SW 1271 (cell line): ENCODE measurements at places on chromosomes 6 and 20.

- peak; percentile 54 for DNase-seq
Measured at GRCh38 chr20:3786126-3786484, 435 bp downstream of the CENPB start.

- no peak for DNase-seq
Measured at GRCh38 chr6:57257911-57258541, 35.9 kb upstream of the RAB23 start.

- DNase-seq = no peak
Measured at GRCh38 chr20:50101281-50101680, 11.7 kb downstream of the UBE2V1 start.

DNA sequence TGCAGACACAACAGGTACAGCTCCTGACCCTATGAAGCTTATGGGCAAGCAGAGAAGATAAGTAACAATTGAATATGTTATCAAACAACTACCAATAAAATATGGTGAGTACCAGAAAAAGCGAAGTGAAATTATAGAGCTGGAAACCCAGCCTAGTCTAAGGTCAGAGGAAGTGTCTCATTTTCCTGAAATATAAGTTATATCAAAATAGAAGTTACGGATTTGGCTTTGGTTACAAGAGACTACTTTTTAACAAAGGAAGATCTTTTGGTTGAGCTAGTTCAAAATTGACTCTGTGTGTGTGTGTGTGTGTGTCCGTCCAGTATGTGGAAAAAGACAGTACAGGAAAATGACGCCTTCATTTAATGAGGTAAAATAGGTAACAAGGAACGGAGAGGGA is 8.9 kb downstream of the STX11 start:
- no peak for DNase-seq

DNA sequence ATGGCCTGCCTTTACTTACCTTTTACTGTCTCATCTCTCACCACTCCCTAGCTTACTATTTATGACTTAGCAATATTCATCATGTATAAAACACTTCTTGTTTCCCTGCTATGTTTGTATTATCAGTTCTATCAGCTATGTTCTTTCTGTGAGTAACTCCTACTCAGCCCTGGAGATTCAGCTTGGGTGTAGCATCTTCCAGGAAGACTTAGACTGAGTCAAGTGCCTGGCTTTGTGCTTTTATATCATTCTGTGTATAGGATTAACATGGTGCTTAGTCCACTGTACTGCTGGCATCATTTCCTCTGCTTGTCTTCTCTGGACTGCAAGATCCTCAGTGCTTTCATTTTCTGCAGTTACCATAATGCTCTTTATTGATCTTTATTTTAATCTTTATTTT is 257.8 kb downstream of the BTBD3 start:
- DNase-seq = no peak

DNA sequence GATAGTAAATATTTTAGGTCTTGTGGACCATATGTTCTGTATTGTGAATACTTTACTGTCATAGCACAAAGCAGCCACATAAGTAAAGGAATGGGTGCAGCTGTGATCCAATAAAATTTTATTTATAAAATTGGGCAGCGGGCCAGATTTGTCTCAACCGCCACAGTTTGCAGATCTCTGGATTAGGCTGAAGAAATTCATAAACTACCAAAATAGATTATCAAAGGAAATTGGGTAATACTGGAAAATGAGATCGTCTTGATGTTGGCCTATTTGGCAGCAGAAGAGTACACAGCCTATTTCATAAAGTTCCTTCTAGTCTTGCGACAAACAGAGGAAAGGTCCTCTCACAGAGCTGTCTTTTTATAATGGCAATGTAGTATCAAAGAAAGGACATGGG is 69.8 kb downstream of the DZANK1 start:
- no peak for DNase-seq

- DNase-seq = no peak
Measured at GRCh38 chr6:161434350-161434749, 160.5 kb upstream of the AGPAT4 start.

DNA sequence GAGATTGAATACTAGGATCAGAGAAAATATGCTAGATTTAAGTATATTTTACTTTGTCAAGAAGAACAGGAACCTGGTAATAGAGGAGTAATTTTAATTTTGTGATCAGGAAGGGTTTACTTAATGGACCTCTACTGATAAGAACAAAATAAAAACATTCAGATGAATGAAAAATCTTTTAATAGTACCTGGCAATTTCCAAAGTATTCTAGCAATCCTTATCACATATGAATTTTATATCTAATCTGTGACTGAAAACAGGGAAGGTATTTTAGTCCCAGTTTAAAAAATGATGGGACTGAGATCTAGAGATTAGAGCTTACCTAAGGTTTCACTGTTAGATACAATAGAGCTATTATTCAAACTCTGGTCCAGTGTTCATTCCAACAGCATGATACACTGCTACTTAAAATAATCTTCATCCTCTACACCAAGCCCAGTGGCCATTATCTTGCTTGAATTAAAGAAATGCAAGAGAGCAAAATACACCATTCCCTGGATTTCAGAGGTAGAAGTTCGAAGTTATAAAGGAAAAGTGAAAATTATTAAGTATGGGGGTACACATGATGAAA is 13.5 kb downstream of the SLC17A5 start:
- no peak for DNase-seq

DNA sequence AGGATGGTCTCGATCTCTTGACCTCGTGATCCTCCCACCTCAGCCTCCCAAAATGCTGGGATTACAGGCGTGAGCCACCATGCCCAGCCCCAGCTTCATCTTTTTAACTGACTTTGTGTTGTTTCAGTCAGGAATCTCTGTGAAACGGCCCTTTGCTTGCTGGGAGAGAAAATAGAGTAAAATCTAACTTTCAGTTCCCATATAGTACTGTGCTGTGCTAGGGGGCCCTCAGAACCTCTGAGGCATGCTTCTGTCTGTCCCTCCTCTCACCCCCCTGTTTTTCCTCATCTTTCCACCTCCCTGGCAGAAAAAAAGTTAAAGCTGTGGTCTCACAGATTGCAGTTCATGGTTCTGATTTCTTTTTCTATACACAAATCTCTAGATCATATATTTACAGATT is 48.4 kb downstream of the LRP11 start:
- no peak for DNase-seq

DNA sequence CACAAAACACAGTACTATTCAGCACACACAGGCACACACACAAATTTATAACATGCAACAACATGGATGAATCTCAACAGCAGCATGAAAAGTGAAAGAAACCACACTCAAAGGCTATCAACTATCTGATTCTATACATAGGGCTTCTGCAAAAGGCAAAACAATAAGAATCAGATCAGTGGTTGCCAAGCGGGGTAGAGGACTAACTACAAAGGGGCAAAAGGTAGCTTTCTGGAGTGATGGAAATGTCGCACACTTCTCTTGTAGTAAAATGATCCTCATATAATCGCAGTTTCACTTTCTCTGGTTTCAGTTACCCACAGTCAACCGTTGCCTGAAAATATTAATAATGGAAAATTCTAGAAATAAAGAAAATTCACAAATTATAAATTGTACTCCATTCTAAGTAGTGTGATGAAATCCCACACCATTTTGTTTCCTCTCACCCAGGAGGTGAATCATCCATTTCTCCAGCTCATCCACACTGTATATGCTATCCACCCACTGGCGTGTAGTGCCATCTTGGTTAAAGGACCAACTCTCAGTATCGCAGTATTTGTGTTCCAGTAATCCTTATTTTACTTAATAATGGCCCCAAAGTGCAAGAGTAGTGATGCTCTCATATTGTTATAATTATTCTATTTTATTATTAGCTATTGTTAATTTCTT is 12.8 kb upstream of the PLN start:
- DNase-seq = no peak

DNA sequence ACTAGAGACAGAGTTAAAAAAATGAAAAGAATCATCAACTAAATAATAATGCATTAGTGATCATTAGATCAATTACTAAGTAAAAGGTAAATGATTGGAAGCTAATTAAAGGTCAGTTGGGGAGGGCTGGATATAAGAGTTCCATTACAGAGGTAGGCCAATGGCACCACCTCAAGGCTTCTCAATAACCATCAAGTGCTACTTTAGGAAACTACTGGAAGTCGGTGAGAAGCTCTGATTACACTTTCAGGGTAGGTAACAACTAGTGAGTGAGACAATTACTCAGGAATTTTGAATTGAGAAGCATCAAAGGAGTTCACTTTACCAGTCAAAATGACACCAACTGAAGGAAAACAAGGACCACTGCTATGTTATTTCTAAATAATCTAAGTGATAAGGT is 90.2 kb upstream of the HDAC2 start:
- no peak for DNase-seq

- no peak for DNase-seq
Measured at GRCh38 chr20:63619505-63619904, 7.4 kb downstream of the GMEB2 start.

GRCh38 chr6:10595731-10596664 is 74.8 kb downstream of the GCNT2 start:
- DNase-seq = no peak

GRCh38 chr20:9059931-9060330 is 9.0 kb upstream of the PLCB4 start:
- no peak for DNase-seq

- DNase-seq = no peak
Measured at GRCh38 chr20:9036593-9036992, 32.3 kb upstream of the PLCB4 start.
